ENCODE measurements at places on chromosomes 16 and 17.

- DNase-seq, result no peak
Observed at GRCh38 chr16:24165273-24165672, 90.9 kb upstream of the CACNG3 start.

- DNase-seq, result no peak
Observed at GRCh38 chr17:45423975-45424335, 8.7 kb downstream of the ARHGAP27 start.

- DNase-seq, result peak; percentile 79
Observed at GRCh38 chr16:1960665-1961630, 1.6 kb downstream of the NDUFB10 start.

- no peak for DNase-seq
Observed at GRCh38 chr16:13645601-13646245, 274.2 kb upstream of the ERCC4 start.

- DNase-seq, result no peak
Observed at GRCh38 chr17:55308613-55309391, 44.0 kb downstream of the HLF start.

GRCh38 chr16:14955546-14956231 lies 18.4 kb downstream of the NPIPA1 start:
- DNase-seq, result no peak

DNA sequence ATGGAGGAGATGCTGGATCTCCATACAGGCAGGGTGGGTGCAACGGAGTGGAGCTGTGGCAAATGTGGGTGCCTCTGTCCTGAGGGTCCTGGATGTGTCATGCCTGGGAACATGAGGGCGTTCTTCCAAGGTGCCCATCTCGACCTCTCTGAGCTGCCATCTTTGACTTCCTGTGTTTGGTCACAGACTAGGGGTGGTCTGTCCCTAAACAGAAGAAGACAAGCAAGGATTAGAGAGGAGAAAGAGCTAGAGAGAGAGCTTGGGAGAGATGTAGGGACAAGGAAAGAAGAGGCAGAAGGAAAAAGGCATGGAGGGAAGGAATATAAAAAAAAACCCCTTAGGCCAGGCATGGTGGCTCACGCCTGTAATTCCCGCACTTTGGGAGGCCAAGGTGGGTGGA lies 3.3 kb upstream of the ZG16 start:
- no peak for DNase-seq

DNA sequence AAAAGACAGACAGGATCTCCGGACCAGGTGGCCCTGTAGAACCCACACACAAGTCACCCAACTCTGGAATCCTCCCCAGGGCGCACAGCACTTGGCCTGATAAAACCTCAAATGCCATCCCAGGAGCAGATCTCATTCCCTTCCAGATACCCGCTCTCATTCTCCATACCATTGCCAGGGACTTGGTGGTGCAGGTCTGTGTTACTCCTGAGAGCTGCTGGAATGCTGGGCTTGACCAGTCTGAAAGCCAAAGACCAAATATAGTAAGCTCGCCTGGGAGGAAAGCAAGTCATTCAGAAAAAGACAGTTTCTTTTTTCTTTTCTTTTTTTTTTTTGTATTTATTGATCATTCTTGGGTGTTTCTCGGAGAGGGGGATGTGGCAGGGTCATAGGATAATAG lies 10.7 kb downstream of the MKS1 start:
- no peak for DNase-seq

GRCh38 chr17:34254651-34255380 lies at the start of gene CCL2:
Gene CCL2 (plus strand): TSS chr17:34255285. CDS start chr17:34255350, 65 bp downstream.
- no peak for DNase-seq

GRCh38 chr17:64339516-64340490 lies 50.9 kb downstream of the PECAM1 start:
- no peak for DNase-seq

- DNase-seq, result no peak
Observed at GRCh38 chr17:83101805-83102480, 22.5 kb downstream of the METRNL start.

DNA sequence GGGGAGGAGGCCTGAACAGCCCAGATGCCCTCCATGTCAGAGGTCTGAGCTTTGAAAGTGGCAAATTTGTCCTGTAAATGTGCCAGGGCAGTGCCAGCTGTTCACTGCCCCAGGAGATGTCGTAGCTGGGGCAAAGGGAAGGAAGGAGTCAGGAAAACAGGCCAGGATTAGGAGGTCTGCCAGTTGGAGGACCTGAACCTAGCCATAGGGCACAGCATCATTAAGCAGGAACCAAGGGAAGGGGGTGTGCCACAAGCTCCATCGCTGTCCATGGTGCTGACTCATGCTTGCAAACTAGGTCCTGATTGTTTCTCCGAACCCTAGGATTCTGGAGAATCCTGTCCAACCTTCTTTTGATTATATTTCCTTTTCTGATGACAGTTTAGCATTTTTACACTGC lies 124.2 kb downstream of the TMEM132E start:
- no peak for DNase-seq

DNA sequence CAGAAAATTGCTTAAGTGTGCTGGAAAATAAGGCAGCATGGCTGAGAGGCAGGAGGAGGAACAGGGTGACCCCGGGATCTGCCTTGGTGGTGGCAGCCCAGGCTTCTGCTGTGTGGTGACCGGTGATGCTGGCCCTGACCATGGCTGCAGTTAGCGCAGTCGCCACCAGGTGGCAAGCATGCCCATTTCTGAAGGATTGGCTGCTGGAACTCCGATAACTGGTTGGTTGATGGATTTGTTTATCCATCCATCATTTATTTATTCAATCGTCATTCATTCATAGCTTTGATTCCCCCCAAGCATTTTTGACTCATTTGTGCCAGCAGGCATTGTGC lies 29.1 kb upstream of the ITGA3 start:
- peak; percentile 5 for DNase-seq

GRCh38 chr17:33832262-33832661 lies 422.8 kb upstream of the CCL2 start:
- DNase-seq, result no peak

DNA sequence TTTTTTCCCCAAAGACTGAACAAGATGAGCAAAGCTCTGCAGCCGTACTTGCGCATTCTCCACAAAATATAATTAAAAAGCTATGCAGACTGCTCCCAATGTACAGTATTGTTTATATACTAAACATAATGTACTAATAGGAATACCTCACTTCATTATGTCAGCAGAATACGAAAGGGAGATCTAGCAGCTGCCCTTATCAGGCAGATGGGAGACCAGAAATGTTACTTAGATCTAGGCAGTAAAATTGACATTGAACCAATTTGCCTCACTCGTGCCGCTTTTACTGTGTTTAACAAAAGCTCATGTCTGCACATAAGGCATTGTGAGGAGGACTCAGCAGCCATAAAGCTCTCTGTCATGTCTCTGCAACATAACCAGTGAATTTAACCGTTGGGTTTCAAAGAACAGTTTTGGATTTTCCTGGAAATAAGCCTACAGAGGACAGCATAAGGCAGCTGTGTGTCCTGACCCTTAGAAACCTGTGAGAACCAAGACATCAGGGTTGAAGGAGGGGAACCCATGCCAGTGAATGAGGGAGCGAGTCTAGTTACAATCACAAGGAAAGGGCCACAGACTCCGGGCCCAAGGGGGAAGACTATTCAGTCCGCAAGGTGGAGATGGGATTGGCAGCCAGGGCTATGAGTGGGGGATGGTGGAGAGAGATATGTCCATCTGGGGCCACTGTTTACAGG lies 71.4 kb downstream of the GNAO1 start:
- DNase-seq, result no peak

DNA sequence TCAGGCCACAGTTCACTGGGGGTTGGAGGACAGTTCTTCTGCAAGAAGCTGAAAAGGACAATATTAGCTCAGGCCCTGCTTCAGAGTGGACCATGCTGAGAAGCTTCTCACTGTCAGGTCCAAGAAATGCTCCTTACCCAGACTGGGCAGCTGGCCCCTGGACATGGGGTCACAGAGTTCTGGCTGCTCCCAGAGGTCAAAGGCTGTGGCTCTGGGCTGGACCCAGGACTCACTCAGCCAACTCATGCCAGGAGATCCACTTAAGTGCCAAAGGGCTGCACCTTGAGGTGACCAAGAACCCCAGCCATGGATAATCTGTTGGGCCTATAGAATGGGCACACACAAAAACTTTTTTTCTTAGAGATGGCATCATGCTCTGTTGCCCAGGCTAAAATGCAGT lies 4.0 kb downstream of the CES2 start:
- no peak for DNase-seq

- no peak for DNase-seq
Observed at GRCh38 chr17:82343560-82343959, 10.0 kb upstream of the SECTM1 start.

- no peak for DNase-seq
Observed at GRCh38 chr16:404971-405486, 3.3 kb downstream of the DECR2 start.

- DNase-seq, result no peak
Observed at GRCh38 chr16:10114409-10114808, 67.8 kb downstream of the GRIN2A start.

- DNase-seq, result no peak
Observed at GRCh38 chr16:4933871-4934395, 3.0 kb downstream of the PPL start.

DNA sequence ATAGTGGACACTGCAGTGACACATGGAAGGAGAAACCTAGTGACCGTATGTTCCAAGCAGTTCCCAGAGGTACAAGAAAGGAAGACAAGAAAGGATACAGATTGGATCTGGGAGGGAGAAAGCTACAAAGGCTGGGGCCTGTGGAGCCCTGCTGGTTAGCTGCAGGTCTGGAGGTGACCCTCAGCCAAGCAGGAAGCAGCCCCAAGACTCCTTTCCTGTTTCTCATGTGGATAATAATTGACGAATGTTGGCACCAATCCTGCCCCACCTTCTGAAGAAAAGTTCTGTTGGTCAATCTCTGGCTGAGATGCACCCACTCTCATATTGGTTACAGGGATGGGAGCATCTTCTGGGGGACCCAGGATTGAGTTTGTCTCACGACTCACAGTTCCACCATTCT lies 99.8 kb downstream of the SHISA6 start:
- DNase-seq, result no peak

GRCh38 chr17:34252444-34253138 lies 2.5 kb upstream of the CCL2 start:
- DNase-seq, result no peak

GRCh38 chr17:1107777-1108477 lies 71.9 kb downstream of the ABR start:
- DNase-seq, result no peak

DNA sequence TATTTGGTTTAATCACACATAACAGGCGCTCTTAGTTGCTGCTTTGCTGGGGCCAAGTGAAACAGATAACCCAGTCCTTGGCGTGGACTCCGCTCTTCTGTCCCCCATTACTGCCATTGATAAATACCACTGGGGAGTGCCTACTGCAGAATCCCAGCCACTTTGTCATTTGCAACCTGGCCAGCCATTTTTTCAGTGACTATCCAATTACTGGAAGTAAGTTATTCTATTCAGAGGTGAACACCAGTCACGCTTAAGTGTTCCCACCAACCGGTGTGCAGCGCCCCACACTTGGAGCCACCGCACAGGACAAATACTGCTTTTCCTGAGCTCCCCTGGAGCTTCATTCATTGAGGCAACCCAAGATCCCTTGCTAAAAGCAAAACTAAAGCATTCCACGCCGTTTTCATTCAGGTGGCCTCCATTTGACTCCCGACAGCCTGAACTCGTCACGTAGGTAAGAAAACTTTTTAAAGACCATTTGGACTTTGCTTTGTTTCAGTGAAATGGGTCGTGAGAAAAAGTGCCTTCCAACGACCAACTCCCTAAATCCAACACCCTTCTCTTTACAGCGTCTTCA lies 1.8 kb downstream of the USP7 start:
- no peak for DNase-seq

DNA sequence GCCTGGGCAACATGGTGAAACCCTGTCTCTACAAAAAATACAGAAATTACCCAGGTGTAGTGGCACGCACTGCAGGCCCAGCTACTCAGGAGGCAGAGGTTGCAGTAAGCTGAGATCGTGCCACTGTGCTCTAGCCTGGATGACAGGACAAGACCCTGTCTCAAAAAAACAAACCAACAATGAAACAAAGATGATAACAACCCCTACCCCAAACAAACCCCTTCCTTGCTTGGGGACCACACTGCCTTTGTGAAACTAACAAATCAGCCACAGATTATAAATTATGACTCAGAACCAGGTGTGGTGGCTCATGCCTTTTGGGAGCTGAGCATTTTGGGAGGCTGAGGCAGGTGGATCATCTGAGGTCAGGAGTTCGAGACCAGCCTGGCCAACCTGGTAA lies 75.3 kb upstream of the RPH3AL start:
- no peak for DNase-seq

DNA sequence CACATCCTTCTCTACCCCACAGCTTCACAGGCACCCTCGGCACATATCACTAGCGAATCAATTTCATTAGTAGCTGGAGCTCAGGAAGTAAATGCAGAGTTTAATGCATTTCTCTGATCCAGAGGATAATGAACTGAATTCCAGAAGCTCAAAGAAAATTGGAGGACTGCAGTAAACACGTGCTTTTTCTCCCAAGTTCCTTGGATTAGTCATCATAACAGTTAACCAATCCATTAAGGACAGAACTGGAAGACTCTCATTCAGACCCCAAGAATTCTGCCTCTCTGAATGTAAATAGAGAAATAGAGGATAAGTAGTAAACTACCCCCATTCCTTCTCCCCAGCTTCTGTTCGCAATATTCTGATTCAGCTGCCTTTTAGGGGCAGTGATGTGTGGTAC lies 40.7 kb downstream of the DUSP14 start:
- no peak for DNase-seq

DNA sequence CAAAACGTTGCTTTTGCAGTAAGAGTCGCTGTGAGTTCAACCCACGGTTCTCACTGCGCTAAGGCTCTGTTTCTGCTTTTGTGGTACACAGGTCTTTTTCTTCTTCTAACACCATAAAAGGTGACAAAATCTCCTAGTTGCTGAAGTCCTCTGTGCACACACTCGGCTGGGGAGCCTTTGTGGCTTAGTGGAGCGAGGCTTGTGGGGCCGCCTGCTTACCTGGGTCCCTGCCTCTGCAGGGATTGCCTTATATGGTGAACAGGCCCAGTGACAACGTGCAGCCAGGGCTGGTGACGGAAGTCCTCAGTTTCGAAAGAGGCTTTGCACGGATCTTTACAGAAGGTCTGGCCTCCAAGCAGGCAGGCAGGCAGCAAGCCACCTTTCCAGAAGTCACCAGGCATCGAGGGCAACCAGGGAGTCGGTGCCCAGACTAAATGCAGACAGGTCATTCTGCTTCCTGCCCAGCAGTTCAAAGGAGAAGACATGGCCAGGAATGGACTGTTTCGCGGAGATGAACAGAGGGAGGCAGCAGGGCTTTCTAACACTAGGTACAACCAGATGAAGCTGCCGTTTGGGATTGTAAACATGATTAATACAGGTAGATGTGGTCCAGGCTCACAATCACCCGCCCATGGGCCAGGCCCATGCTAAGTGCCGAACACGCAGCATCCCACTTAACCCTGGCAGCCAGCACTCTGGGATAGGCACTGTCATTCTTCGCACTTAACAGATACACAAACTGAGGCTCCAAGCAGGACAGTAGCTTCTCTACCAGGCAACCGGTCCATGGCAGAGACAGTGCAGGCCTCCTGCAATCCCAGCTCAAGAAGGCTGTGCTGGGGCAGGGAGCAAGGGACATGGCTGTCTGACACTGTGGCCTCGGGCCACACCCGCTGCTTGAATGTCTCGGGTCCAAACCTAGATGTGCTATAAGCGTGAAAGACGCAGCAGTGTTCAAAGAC lies 10.7 kb upstream of the MEAK7 start:
- no peak for DNase-seq

GRCh38 chr16:22973522-22973921 lies 159.6 kb downstream of the HS3ST2 start:
- no peak for DNase-seq

Data from NCI-H524 treated with DMSO at 0.1 percent for 48 hours (cell line).